ENCODE measurements at places on chromosomes 2 and 18.

- DNase-seq: no peak
Measured at GRCh38 chr2:109066501-109066900, 62.5 kb upstream of the SH3RF3 start.

GRCh38 chr2:41723526-41723925 is 324.3 kb upstream of the PKDCC start:
- no peak for DNase-seq

- DNase-seq: no peak
Measured at GRCh38 chr18:54254265-54254758, 15.0 kb upstream of the POLI start.

GRCh38 chr2:237964194-237964577 is 2.6 kb upstream of the UBE2F start:
- DNase-seq: no peak

GRCh38 chr2:109079590-109079989 is 49.4 kb upstream of the SH3RF3 start:
- DNase-seq: no peak

GRCh38 chr2:128154225-128154624 is 63.2 kb downstream of the UGGT1 start:
- no peak for DNase-seq

DNA sequence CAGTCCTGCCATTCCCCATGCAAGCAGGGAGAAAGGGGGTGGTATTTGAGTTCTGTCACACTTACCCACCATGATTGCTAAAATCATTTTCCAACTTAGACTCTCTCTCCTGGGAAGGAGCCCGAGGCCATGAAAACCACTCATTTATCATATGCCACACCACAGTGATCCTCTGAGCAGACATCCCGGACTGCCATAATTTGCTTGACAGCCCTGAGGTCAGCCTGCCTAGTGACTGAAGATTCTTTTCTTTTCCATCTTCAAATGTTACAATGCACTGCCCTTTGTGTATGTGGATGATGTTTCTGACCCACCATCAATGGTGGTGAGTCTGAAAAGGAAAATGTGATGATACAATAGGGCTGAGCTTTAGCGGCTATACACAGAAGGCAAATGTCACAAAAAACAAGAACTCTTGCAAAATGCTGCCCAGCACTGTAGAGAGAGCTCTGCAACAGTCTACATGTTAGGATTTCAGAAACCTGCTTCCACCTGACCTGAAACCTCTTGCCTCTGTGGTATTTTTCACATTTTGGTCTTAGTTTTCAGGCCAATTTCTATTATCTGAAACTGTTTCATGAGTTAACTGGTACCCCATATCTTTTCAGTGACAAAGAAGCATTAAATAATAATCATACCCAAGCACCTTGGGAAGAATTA is 272.8 kb downstream of the ZNF385B start:
- DNase-seq: no peak

- no peak for DNase-seq
Measured at GRCh38 chr2:41928526-41928925, 119.3 kb upstream of the PKDCC start.

GRCh38 chr2:233821709-233822100 is 32.6 kb downstream of the HJURP start:
- DNase-seq: no peak

DNA sequence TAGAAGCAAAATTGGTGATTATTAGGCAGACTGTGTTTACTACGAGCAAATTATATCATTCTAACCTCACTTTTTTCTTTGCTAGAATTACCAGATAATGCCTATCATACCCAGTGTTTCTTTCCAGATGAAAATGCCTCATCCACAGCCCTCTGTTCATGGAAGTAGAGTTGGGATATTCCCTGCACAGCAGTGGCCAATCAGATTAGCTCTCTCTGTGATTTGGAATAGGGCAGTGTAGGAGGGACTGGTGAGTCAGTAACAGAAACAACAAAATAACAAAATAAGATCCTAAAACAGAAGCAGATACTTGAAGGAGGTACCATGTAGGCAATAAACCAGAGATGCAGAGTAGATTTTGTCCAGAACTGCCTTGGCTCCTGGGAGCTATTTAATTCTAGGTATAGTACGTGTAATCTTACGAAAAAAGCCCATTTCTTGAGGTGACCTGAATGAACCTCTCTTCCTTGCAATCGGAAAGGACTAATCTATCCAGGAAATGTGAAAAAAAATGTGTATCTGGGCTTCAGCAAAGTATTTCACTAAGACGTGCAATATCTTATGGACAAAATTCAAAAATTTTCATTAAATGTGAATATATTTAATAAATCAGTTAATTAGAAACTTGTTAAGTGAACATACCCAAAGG is 18.4 kb upstream of the TMEM17 start:
- DNase-seq: no peak

DNA sequence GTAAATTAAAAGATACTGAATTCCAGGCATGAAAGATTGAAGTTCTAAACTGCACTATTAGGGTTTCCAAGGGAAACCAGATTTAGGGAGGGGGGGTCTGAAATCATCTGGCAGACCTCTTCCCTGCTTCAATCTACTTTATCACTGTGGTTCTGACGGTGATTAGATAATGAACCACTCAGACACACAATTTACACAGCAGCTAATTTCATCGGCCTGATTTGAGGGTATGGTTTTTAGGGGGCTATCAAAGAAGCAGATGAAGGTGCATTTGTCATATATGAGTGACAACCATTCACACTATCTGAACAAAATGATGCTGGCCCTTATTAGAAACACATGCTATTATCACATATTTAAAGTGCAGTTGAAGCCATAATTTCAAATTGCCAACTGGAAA is 106.0 kb downstream of the OLA1 start:
- no peak for DNase-seq

- no peak for DNase-seq
Measured at GRCh38 chr2:157264099-157264498, 6.6 kb downstream of the GALNT5 start.

GRCh38 chr18:49517483-49517882 is 30.4 kb upstream of the C18orf32 start:
- no peak for DNase-seq

DNA sequence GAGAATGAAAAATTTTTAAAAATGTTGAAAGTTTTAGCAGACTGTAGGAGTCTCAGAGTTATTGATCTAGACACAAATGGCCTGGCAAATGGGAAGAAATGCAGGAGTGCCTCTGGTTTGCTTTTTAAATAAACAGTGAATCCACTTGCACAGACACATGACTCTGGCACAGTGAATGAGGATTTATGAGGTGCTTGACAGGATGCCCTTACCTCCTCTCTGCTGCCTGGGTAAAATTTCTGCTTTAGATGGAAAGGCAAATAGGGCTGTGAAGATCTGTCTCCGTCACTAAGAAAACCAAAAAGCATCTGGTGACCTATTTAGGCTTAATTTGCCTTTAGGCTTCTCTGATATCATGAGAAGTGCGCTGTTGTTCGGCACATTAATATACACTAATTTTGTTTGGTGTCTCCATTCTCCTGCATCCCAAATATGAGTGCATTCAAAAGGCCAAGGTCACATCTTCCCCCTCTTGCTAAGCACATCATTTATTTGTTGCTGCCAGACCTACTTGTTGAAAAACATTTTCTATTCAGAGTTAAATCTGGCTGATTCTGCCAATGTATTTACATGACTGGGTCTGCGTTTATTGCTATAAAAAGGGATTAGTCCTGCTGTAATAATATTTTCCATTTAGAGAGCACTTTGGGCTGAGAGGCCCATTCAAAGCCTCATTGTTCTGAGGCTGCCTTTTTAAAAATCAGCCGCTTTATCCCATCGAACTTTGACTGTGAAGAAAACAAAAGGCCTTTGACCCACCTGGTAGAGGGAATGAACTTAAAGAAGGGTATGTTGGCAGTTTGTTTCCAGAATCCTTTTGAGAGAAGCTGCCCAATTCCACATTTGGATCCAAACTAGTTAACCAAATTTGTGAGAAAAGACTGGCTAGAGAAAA is 94.9 kb downstream of the RNF152 start:
- no peak for DNase-seq

- DNase-seq: no peak
Measured at GRCh38 chr18:56130481-56130880, 507.9 kb downstream of the TXNL1 start.

DNA sequence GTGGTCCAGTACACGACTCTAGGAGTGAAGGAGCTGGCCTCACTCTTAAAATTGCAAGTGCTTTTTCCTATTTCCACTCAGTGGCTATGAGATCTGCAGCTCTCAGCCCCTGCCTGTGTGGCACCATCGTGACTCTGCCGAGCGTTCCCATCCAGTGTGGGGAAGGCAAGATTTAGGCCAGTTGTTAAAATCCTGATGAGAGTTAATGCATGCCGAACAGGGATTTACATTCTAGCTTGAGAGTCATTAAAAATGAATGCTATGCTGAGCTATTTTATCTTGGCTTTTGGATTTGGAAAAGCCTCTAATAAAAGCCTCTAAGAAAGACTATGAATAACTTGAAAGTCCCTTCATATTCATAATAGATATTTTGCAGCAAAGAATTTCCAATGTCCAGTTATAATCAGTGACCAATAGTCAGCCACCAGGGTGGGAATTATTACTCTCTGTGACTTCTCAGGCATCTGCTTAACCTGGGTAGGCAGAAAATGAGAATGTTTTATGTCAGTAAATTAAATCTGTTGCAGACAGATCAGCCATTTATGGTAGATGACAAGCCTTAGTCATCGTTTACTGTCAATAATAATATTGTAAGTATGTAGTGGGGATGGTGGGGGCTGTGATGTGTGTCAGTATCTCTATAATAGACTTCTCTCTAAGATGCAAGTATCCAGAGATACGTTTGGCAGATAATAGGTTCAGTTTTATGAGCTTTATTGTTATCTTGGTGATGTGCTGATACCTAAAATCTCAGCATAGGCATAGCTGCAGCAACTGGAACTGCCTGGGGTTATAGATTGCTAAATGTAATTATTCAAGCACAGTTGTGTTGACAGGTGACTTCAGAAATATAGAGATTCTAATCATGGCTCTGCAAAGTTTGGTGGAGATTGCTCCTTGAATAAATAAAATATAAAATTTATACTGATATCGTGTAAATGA is 207.8 kb downstream of the SOCS6 start:
- no peak for DNase-seq

DNA sequence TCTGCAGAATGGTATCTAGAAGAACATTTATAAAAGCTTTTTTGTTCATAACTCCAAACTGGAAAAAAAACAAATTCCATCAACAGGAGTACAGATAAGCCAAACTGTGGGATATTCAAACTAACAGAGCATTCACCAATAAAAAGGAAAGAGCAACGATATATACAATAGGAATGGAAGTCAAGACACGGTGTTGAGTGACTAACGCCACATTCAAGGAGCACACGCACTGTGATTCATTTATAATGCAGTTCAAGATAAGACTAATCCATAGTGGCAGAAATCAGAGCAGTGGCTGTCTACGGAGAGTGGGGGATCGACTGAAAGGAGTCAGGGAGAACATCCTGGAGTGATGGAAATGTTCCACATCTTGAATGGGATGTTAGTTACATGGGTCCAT is 70.7 kb downstream of the CABYR start:
- DNase-seq: no peak

GRCh38 chr2:35538796-35539195 is 816.8 kb upstream of the CRIM1 start:
- DNase-seq: no peak
